Retinal pigment epithelial cell (primary cell): ENCODE measurements at places on chromosomes 11 and 22.

- DNase-seq: no peak
Observed at GRCh38 chr11:70319396-70320076, 49.0 kb downstream of the PPFIA1 start.

DNA sequence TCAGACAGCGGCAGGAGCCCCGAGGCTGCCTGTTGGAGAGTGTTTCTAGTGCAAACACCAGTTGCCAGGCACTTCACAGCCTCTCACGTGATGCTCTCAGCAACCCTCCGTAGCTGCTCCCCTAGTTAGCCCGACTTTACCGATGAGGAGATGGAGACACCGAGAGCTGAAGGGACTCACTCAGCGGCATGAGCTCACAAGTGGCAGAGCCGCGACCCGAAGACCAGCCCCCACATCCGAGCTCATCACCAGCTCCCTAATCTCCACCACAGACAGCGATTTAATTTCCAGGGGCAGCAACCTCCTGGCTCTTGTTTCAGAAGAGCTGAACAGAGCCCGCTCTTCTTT, 28.7 kb upstream of the RTL6 start:
- DNase-seq: no peak

- DNase-seq: no peak
Observed at GRCh38 chr11:105227363-105227762, 87.8 kb upstream of the CARD18 start.

- no peak for DNase-seq
Observed at GRCh38 chr11:86948733-86949132, 6.5 kb downstream of the FZD4 start.

DNA sequence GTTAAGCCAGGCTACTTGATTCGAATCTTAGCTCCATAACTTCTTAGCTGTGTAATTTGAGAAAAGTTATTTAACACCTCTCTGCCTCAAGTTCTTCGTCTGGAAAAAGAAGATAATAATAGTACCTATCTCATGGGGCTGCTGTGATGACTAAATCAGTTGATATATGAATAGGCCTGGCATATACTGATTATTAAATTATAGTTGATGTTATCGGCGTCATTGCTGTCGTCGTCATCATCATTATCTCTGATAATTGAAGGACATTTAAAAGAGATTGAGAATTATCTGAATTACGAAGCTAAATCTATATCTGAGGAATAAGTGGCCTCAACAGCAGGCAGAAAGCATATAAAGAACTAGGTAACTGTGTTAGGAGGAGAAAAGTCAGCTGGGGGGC, 145.0 kb downstream of the APOL5 start:
- no peak for DNase-seq

DNA sequence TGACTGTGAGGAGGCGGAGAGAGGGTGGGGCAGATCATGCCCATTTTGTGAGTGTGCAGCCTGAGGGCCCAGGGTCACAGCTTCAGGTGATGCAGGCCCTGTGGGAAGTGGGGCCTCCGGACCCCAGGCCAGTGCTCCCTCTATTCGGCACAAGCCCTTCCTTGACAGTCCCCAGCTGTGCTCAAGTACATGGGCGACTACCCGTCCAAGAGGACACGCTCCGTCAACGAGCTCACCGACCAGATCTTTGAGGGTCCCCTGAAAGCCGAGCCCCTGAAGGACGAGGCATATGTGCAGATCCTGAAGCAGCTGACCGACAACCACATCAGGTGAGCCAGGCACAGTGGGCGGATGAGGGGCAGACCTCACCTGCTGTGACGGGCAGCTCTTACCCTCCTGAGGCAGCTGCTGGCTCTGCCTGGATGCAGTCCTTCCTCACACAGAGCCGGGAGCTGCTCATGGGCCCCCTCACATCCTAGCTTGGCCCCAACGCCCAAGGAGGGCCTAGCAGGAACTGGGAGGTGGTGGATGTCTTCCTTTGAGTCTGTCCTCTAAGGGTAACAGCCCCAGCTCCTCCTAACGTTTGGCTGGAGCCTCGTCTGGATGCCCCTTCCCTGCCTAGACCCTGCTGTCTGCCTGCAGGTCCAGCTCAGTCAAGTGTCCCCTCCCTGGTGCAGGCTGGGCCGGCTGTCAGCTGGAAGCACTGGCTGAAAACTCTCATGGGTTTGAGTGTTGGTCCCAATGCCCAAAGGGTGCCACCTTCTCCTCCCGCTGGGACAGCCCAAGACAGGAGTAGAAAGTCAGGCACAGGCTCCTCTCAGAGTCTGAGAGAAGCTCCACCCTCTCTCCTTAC, 76.1 kb downstream of the MYO7A start:
- no peak for DNase-seq

GRCh38 chr22:35275580-35275979, 18.3 kb downstream of the HMGXB4 start:
- DNase-seq: no peak

GRCh38 chr11:46903846-46904245, 14.5 kb downstream of the LRP4 start:
- no peak for DNase-seq

GRCh38 chr11:20639688-20640087, 29.7 kb upstream of the NELL1 start:
- DNase-seq: no peak

DNA sequence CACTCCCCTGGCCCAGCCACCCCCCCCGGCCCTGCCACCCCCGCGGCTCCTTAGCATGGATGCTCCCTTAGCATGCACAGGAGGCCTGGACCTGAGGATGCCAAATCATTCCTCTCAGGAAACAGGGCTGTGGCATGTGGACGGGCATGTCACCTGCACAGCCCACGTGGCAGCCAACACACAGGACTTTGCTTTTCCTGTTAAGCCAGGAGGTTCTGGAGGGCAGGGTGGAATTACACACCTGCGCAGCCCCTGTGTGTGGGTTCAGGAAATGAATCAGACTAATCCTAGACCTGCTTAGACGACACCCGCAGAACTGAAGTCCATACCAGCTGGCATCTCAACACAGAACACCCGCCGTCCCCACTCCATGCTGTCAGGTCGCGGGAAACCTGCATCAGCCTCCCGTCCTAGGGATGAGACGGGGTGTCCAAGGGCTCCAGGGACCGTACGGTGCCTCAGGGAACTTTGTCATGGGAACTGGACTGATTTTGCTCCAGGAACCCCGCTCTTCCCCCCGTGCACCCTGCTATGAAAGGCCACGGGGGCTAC, 10.2 kb downstream of the CERK start:
- no peak for DNase-seq

- no peak for DNase-seq
Observed at GRCh38 chr11:11157185-11157584, 195.9 kb downstream of the CSNK2A3 start.
